Nucleus accumbens (tissue), 56 donors: ENCODE measurements at places on chromosomes 6 and 20.

DNA sequence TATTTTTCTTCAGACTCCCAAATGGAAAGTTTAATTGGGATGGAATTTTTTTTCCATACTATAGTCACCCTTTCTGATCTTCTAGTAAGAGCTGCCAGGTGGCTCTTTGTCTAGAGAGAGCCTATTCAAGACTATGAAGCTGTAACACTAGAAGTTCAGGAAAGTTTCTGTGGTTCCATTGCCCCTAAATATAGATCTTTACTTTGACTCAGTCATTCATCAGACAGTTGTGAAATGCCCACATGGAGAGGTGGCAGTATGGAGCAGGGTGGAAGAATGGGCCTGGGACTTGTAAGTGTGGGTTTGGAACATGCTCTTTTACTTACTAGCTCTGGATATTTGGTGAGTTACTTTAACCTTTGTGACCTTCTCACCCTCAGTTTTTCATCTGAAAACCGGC, 87.8 kb downstream of the CTNNBL1 start:
- DNase-seq: no peak

- DNase-seq: no peak
Measured at GRCh38 chr6:112899541-112899940, 552.4 kb downstream of the RFPL4B start.

- DNase-seq: no peak
Measured at GRCh38 chr6:89597372-89597771, 41.2 kb downstream of the LYRM2 start.

DNA sequence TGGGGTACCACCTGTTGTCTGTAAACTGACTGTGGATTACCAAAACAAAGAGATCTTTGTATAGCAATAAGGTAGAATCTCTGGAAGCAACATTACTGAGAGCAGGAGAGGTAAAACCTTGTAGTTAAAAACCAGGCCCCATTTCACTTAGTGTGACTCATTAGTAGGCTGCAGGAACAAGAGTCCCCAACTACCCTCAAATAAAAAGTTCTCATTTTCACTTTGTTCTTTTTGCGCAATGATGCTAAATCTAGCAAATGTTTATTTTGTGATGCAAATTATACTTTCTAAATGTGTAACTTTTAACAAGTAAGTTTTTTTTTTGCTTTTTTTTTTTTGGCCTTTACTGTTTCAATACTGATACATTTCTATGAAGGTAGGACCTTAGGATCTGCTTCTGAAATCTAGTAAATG, 67.1 kb downstream of the ESF1 start:
- no peak for DNase-seq

DNA sequence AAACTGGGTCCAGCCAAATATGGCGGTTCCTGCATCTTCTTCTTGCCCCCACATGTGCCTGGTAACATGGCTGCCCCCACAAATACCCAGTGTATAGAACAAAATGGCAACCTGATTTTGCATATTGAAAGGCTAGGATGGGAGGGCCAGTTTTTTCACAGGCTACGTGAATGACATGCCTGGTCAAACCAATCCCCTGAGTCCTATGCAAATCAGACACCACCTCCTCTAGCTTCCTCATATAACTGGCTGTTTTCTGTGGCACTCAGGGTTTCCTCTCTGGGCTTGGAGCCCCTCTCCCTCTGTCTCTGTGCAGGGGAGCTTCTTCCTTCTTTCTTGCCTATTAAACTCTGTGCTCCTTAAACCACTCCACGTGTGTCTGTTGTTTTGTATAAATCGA, 372.1 kb downstream of the KIF16B start:
- DNase-seq: no peak

GRCh38 chr20:50472693-50473664, 37.2 kb upstream of the PTPN1 start:
- DNase-seq: no peak

DNA sequence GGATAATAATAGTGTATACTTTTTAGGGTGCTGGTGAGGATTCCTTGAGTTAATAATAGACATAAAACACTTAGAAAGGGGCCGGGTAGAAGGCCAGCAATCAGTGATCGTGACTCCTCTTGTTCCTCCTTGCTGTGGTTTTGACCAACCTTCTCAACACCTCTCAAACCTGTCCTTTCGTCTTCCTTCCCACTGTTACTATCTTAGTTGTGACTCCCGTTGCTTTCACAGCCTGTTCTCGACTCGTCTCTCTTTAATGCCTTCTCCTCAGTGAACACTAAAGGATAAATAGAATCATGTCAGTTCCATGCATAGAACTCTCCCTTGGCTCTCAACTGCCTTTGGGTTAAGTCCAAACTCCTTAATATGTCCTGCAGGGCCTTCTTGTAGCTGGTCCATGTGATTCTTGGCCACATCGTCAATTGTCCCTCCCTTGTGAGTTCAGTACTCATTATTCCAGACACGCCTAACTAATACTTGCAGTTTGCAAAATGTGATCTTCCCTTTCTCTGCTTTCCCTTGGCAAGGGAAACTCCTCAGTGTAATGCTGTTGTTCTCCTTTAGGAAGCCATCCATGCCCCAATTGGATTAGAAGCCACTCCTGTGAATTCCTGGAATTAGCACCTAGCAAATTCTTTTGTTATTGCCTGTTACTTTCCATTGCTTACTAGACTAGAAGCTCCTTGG, 164.9 kb downstream of the UTRN start:
- no peak for DNase-seq

- no peak for DNase-seq
Measured at GRCh38 chr20:59165891-59166709, 2.5 kb downstream of the ZNF831 start.

DNA sequence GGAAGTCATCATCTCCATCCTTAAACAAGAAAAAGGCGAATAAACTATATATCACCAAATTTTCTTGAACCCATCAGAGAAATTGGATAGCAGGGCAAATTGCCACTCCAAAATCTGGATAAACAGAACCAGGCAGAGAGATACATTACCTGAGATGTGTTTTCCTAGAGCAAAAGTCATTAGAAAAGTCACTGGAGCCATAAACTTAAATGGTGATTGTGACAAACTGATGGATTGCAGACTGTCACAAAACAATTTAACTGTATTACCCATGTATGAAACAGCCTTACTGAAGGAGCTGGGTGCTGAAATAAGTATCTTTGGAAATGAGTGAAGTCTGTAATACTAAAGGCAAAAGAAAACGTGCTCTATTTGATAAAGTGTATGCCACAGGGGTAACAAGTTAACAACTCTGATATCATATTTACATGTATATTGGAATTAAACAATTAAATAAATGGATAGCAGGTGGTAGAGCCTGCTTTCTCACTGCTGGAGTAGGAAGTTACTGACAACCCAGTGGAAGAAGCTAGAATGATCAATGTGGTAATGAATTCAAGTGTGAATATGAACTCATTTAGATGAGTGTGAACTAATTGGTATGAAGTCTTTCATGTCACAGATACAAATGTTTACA, 186.9 kb downstream of the LMBRD1 start:
- no peak for DNase-seq

GRCh38 chr6:82372656-82373055, 9.0 kb downstream of the TPBG start:
- DNase-seq: no peak

DNA sequence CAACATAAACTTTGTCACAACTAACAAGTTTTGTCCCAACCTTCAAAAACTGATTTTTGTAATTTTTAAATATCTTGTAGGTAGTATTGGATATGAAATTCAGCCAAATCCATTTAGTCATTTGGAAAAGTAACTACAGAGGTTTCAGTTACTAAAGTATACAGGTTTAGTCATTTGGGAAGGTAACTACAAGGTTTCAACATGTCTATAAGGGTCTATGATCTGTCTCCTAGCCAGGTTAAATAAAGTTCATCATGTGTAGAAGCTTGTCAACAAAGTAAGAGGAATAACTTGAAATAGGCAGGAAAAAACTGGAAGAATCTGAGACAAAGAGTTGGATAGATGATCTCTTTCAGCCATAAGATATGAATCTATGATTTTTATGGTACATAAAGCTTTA, 229.8 kb downstream of the COL12A1 start:
- DNase-seq: no peak

GRCh38 chr6:131322125-131322524, 186.9 kb downstream of the AKAP7 start:
- DNase-seq: no peak

GRCh38 chr20:49976542-49976941, 6.2 kb upstream of the SNAI1 start:
- DNase-seq: no peak

DNA sequence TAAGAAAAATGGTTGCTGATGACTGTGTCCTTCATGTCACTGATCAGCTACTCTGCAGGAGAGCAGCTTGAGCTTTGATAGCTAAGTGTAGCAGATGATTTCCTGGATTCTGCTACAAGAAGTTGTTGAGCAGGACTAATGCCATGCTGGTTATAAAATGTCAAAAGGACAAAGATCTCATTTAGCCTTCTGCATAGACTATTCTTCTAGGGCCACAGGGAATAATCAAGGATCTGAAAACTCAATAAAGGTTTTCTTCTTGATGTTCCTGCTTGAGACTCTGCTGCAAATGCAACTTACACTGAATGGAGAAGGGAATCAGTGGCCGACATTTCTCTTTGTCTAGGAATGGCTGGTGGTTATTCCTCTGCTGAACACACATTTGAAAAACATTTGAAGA, 360.3 kb upstream of the PTCHD4 start:
- no peak for DNase-seq

DNA sequence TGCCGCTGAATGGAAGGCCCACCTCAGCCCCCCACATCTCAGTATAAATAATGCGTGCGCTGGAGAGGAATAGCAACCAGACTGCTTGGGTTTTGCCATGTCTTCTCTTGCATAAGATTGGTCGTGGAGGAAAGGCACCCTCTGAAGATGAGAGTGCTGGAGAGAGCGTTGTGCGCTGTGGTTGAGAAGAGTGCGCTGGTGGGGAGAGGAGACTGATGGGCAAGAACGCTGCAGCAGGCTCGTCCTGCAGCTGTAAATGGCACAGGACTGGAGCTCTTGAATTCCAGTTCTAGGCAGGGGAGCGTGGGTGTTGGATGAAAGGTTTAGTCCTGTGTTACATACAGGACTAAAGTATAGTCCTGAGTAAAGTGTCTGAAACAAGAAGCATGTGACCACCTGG, 51.5 kb downstream of the RPRD1B start:
- no peak for DNase-seq

DNA sequence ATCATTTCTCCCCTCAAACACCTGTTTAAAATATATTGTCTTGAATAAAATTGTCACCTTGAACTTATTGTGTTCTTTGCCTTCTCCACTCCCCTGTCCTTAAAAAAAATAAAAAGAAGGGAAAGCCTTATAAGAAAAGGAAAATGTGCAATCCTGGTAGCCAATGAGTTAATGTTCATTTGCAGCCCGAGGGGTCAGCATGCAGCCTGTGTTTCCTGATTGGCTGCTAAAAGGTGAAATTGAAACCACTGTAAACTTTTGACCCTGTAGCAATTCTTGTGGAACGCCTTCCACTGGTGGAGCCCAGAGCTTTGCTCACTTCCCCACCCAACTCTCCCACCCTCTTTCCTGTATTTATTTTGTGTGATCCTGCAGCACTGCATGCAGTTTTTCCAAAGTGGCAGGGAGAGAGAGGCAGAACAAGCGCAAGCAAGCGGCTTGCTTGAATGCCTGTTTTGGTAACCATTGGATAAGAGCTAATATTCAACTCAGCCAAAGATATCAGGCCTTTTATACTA, 74.9 kb downstream of the NCOA3 start:
- peak; percentile 11 for DNase-seq

DNA sequence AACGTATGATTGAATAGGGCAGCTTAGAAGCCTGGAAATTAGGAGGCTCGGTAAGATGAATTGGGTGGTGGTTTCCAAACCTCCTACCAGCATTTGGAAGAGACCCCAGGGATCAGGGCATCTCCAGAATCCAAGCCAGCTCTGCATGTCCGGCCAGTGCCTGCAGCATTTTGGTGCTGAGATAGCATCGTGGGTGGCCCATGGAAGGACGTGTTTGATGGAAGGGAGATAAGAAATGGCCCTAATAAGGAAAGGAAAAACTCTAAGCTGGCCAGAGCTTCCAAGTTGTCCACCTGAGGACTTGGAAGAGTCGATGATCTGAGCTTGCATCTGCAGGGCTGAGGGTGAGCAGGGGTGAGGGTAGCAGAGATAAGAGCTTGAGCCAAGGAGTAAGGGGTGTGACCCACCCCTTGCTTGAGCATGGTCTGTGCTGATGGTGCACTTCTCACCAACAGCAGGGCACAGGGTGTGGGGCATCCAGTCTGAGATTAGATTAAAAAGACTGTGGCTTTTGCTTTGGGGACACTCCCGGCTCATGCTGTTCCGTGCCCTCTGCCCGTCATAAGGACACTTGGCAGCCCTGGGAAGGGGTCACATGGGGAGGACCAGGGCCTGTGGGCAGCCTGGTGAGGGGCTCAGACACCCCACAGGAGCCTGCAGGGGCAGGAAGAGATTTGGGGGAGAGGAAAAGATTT, 213.2 kb downstream of the ERMARD start:
- DNase-seq: no peak

GRCh38 chr6:122694602-122695001, 84.4 kb downstream of the PKIB start:
- DNase-seq: no peak

DNA sequence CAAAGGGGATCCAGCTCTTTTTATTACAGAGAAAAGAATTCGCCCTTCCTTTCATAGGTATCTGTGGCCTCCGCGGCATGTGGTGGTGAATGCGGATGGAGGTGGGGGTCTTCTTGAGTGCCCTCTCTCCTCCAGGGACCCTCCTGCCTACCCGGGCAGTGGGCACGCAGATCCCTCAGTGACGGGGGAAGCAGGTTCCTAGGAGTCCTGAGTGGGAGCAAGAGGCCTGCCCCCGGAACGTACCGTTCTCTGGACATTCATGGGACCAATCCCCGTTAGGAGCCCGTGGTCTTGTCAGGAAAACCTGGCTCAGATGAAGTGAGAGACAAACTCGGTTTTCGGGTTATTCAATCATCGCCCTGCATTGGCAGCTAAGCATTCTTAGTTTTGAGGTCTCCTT, 56.4 kb downstream of the SMOC2 start:
- no peak for DNase-seq

DNA sequence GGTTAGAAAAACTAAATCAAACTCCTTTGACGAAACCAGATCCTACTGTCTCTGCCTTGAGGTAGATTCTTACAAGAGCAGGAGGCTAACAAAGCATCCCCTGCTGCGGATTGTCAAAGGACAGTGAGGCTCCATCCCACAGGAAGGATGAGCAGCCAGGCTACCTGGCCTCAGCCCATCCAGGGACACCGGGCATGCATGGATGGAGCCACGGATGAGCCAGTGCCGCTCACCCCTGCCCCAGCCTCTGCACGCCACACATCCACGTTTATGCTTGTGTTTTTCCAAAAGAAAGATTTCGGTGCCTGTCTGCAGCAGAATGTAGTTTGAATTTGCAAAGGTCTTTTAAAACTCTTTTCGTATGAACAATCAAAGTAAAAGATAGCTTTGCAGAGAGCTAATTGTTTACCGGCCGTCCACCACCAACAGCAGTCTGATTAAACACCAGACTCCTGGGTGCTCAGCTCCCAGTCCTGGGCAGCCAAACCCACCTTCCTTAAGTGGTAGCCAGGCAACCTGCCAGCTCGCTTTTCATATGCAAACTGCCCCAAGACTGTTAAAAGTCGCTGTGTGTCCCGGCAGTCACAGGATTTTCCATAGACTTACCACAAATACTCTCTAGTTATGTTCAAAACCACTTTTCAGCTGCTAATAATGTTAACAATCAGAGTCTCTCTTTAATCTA, 999 bp downstream of the THBS2 start:
- peak; percentile 55 for DNase-seq
